ENCODE measurements at places on chromosomes 1 and 21. TPM values are rescaled to one million over a fixed set of nuclear protein-coding genes. Genes with fewer than 3 reads are reported as not detected.

Gene HSD3B2
- total RNA-seq: not detected

Gene CHI3L1
- total RNA-seq: not detected

DNA sequence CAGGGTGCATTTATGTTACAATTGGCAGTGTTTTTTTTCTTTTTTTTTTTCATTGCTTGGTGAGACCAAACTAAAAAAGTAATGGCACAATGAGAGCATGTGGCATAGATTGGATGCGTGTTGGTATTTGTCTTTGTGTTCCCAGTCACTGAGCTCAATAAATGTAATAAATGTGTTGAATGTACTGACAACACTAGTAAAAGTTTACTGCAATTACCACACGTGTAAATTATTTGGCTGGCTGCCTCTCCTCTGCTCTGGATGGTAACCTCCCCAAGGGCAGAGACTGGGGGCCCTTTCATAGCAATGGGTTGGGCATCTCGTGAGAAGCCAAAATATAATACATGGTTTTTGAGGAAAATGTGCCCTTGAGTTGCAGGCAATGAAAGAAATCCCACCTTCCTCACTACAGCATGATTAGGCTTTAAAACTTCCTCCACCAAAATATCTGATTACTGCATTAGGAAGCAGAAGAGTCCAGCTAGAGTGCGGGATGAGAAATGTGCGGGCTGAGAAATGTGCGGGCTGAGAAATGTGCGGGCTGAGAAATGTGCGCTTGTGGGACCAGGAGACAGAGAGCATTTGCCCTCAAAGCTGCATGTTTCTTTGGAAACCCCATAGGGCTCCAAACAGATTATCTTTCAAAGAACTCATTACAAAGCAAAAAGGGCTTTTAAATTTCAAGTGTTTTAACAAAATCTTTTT, 58.5 kb downstream of the CDC7 start:
- H3K4me3 ChIP-seq: no peak overlapping the region
- no peak for DNase-seq
- H3K4me1 ChIP-seq: no peaks in the 10 kb centered on the region
- H3K27ac ChIP-seq: no peak overlapping the region
- H3K36me3 ChIP-seq: no peaks in the 10 kb centered on the region

DNA sequence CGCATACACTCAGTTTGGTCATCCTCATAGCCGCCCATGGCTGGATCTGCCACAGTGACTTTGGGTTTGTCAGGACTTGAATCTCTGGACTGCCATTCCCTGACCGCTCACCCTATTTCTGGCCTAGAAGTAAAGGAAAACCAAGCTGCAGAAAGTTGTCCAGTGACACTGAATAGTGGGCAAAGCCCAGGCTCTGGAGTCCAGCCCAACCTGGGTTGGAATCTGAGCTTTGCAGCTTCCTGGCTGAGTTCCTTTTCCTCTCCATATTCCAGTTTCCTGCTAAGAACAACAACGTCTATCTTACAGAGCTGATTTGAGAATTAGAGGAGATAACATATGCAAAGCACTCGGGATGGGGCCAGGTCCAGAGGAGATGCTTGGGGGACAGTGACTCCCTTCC, 15.6 kb upstream of the EIF4G3 start:
- H3K27me3 ChIP-seq: no peaks in the 10 kb centered on the region
- peaks cover 6% of the 10 kb centered on the region for H3K4me1 ChIP-seq
- H3K36me3 ChIP-seq: no peaks in the 10 kb centered on the region
- H3K4me3 ChIP-seq: no peak overlapping the region

- no peaks in the 10 kb centered on the region for H3K27me3 ChIP-seq
- no peak overlapping the region for H3K4me3 ChIP-seq
- DNase-seq: peak; percentile 43
- H3K27ac ChIP-seq: peak overlapping the region; percentile 83
Measured at GRCh38 chr1:9324246-9325096, 31.8 kb downstream of the SPSB1 start.

DNA sequence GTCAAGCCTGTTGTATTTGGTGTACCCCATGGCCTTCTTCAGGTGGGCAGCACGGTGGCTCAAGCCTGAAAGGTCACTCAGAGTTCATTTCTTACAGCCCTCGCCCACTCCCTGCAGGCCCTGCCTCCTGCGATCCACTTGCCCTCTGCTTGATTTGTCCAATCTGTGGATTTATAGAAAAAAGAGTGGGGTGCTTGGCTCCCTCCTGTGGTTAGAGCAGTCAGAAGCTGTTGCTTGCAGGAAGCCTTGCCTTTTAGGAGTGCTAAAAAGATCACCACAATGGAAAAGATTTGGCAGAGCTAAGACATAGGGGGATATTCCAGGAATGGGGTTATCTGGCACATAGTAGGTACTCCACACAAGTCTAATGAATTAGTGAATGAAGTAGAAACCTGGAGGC, 108.0 kb upstream of the TRABD2B start:
- H3K27me3 ChIP-seq: no peaks in the 10 kb centered on the region
- H3K36me3 ChIP-seq: no peaks in the 10 kb centered on the region
- no peak overlapping the region for H3K27ac ChIP-seq
- no peak overlapping the region for H3K4me3 ChIP-seq
- no peaks in the 10 kb centered on the region for H3K4me1 ChIP-seq
- DNase-seq: no peak

GRCh38 chr1:56654126-56654923, 9.2 kb downstream of the PRKAA2 start:
- H3K27ac ChIP-seq: no peak overlapping the region

DNA sequence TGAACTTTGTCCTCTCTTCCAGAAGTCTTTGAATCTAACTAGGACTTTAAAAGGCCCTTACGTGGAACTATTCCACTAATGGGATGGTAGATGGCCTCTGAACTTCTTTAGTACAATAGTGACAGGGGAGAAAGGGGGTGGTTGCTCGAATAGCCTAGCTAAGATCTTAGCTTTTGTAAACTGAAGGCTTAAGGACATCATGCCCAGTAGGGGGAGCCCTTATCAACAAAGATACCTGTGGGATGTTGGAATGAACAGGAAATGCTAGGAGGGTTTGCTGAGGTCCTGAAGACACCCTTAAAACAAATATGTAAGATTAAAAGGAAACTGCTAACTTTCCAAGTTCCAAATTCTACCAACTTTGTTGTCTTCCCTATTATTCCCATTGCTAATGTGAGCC, 33.2 kb downstream of the NHLH2 start:
- no peaks in the 10 kb centered on the region for H3K27me3 ChIP-seq
- H3K4me3 ChIP-seq: no peak overlapping the region

DNA sequence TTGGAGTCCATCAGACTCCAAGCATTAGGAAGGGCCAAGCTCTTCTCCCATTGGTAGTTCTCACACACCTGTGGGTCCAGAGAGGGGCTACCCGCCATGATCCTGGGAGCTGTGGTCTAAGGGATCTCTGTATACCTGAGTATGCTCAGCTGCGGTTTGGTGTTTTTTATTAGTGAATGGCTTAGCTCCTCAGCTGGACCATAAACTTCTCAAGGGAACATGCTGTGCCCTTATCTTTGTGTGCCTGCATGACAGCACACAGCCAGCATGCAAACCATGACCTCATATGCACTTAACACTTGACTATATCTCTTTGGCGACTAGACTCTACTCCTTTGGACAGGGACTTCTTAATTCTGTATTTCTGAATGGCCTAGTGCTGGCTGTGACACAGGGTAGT, 94.5 kb downstream of the CD58 start:
- no peaks in the 10 kb centered on the region for H3K27me3 ChIP-seq
- H3K4me3 ChIP-seq: no peak overlapping the region
- H3K4me1 ChIP-seq: peaks cover 21% of the 10 kb centered on the region
- peak overlapping the region; percentile 62 for H3K27ac ChIP-seq

GRCh38 chr1:60185684-60186083, 112.1 kb upstream of the C1orf87 start:
- no peaks in the 10 kb centered on the region for H3K4me1 ChIP-seq
- no peak overlapping the region for H3K27ac ChIP-seq
- no peaks in the 10 kb centered on the region for H3K36me3 ChIP-seq
- DNase-seq: no peak
- no peak overlapping the region for H3K4me3 ChIP-seq
- H3K27me3 ChIP-seq: no peaks in the 10 kb centered on the region

- peaks cover 9% of the 10 kb centered on the region for H3K4me1 ChIP-seq
- H3K27ac ChIP-seq: no peak overlapping the region
- no peaks in the 10 kb centered on the region for H3K27me3 ChIP-seq
- H3K36me3 ChIP-seq: no peaks in the 10 kb centered on the region
- no peak overlapping the region for H3K4me3 ChIP-seq
Measured at GRCh38 chr1:111789666-111790316, 34.1 kb downstream of the DDX20 start.

All from stomach (tissue), 19 donors.